ENCODE measurements at places on chromosomes 12 and 14. TPM values are rescaled to one million over a fixed set of nuclear protein-coding genes. Genes with fewer than 3 reads are reported as not detected.

MAP3K9 gene
- total RNA-seq = 1.9 TPM

- H3K4me3 ChIP-seq = no peak overlapping the region
- H3K27ac ChIP-seq = no peak overlapping the region
- H3K27me3 ChIP-seq = peaks cover 94% of the 10 kb centered on the region
- peak; percentile 72 for DNase-seq
- H3K4me1 ChIP-seq = peaks cover 6% of the 10 kb centered on the region
Observed at GRCh38 chr12:117836999-117837736, 131.6 kb downstream of the KSR2 start.

GPR137C gene
- total RNA-seq = 1.2 TPM

GRCh38 chr12:46379352-46379751 is 6.8 kb upstream of the SLC38A2 start:
- H3K27ac ChIP-seq = no peak overlapping the region
- no peaks in the 10 kb centered on the region for H3K36me3 ChIP-seq
- no peak for DNase-seq
- peaks cover 13% of the 10 kb centered on the region for H3K4me1 ChIP-seq

DNA sequence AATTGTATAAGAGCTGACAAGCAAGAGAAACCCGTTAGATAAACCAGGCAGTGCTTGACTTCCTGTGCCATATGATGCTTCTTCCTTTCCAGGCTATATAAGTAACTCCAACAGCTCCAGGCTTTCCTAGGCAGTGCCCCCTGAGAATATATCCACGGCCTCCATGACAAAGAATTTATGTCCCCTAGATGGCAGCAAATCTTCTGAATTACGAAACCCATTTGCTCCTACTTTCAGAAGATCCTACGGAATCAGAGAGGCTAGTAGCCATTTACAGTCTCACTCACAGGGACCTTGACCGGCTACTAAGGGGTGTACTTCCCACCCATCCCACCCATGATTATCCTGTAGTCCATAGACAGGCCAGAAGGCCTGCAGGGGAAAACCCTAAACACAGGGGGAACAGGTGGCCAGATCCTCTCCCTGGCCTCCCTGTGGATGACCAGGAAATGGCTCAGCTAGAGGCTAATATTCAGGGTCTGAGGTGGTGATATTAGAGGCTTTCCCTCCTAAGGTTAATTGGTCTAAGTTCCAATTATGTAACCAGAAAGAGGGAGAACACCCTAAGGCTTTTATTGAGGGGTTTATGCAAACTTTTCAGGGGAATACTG is 77.2 kb upstream of the DCD start:
- H3K4me3 ChIP-seq = no peak overlapping the region
- DNase-seq = no peak
- H3K27me3 ChIP-seq = peaks cover 58% of the 10 kb centered on the region
- H3K36me3 ChIP-seq = no peaks in the 10 kb centered on the region
- no peaks in the 10 kb centered on the region for H3K4me1 ChIP-seq
